Naive thymus-derived CD8-positive, alpha-beta T cell (primary cell): ENCODE measurements at places on chromosomes 1 and 21. TPM values are rescaled to one million over a fixed set of nuclear protein-coding genes. Genes with fewer than 3 reads are reported as not detected.

DNA sequence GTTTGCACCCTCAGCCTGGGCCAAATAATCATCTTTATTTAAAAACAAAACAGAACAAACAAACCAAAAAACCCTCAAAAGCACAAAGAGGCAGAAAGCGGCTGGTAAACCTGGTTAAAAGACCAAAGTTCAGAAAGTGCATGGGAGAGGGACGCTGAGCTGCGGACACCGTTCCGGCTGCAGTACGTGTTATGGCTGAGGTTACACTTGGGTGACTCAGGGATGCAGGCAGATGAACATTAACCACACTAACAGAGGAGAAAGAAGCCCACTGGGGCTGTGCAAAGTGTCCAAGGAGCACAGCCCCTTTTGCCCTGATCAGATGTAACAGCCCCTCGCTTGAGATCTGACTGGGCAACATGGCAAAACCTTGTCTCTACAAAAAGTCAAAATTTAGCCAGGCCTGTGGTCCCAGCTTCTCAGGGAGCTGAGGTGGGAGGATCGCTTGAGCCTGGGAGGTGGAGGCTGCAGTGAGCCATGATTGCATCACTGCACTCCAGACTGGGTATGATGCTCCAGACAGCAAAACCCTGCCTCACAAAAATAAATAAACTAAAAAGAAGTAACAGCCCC, 28.3 kb downstream of the GPR157 start:
- no peak for DNase-seq

DNA sequence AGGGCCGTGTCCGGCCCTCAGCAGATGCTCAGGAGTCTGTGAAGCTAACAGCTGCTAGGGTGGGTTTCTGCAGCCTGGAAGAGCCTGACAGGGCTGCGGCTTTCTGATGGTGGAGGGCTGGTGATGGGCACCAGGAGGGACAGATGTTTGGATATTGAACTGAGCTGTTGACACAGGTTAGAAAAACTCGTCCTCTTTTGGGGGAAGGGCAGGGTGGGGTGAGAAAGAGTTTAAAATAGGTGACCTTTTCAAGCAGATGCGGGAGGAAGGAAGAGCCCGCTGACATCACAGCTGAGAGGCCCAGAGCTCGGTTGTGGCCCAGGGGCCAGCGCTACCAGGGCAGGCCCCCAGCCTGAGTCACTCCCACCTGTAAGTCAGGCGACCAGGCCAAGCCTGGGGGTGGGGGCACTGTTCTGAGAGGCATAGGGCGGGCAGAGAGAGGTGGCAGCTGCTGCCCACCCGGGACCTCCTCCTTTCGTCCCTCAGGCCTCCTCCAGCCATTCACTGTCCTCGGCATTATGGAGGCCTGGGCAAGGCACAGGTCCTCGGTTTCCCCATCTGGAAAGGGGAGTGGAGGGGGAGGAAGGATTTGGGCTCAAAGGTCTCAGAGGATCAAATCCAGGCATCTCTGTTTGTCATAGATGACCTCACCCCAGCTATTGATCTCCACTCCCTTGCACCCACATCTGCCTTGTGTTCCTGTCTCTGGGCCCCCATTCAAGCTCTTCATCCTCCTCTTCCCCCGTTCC, 32.3 kb upstream of the ID3 start:
- DNase-seq: no peak

GRCh38 chr1:155941845-155942531, 550 bp downstream of the RXFP4 start:
- DNase-seq: no peak

- DNase-seq: peak; percentile 44
These were observed 68.3 kb upstream of the SIM2 start for GRCh38 chr21:36630485-36631206.

DNA sequence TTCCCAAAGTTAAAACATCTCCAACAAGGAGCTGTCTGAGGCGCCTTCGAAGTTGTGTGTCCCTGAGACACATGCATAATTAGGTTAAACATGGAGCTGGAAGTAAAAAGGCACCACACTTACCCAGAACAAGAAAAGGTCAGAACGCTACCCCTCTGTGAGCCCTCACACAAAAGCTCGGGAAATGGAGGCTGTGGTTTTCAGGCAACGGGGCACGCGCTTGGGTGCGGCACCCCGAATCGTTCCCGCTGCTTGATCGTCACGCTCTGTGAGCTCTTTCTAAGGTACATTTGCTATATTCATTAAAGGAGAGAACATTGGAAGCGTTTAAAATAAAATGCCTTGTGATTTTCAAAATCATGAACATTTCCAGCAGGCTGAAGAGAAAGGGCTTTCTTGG, 12.5 kb downstream of the CAPN8 start:
- DNase-seq: no peak

DNA sequence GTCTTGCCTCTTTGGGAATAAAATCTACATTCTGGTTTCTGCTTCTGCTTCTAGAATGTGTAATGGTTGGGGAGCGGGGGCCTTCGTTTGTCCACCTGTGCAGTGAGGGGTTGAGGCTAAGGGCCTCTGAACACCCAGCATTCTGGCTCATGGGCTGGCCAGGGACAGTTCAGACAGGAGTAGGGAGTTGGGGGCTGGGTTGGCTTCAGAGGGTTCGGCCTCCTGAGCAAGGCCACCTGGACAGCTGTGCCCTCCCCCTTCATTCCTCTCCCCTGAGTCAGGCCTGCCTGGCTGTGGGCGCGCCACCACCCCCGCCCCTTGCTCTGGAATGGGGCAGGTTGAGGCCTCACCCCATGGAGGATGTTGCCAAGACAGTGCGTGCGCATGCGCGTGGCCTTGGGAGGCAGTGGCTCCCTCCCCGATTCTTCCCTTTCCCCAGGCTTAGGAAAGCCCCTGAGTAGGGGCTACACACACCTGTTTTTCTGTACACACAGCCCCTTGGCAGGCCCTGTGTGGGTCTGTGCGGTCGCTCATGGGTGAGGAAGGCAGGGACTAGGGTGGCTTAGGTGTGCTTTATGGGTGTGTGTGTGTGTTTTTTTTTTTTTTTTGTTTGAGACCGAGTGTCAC, 57.0 kb downstream of the YARS1 start:
- DNase-seq: no peak

DNA sequence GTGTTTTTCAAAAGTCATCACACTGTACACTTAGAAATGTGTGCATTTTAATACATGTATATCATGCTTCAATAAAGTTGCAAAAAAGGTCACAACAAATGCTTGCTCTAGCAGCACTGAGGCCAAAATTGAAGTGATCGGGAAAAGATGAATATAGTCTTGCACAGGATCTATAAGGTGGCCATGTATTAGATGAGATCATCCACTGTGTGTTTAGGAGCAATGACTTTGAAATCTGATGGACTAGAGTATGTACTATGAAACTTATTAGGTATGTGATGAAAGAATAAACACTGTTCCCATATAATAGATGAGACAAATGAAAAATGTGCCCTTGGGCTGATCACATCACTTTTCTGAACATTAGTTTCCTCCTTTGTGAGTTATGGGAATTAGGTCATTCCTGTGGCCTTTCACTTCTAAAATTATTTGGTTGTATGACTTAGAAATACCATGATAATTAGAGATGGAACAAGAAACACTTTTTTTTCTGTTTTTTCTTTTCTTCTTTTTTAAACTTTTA, 984.6 kb downstream of the ADGRL2 start:
- DNase-seq: no peak

- DNase-seq: no peak
These were observed 46.1 kb downstream of the CAMTA1 start for GRCh38 chr1:6831366-6831765.

DNA sequence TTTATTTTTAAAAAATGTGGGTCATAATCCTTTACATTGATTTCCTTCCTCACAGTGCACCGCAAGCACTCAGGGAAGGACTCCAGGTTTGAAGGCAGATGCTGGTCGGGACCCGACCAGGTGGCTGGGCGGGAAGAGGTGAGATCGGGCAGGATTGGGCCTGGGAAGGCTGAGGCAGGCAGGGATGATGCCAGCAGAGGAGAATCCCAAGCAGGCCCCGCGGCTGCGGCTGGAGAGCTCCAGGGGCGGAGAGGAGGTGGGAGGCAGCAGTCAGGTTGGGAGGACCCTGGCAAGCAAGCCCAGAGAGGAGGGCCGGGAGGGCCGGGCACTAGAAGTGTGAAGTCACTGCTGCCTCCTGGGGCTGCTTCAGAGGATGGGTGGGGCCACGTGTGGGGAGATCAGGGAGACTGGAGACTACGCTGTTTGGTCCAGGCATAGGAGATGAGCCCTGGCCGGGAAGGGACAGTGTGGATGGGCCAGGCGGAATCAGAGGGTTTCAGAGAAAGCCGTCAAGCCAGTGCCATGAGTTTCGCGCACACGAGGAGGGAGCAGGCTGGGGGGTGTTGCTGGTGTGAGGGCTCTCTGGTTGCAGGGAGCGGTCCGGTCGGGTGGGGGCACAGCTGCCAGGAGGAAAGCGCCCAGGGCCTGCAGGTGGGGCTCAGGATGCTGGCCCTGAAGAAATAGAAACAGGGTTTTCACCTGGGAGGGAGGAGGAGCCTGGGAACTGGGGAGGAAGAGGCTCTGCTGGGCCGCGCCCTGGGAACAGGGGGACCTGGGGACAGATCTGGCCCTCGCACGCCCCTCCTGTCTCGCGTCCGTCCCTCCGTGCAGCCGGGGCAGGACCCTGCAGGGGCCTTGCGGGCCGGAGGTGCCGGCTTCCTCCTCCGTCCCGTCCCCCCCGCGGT, 888 bp upstream of the COL18A1 start:
- no peak for DNase-seq

GRCh38 chr1:190022709-190023108, 455.0 kb downstream of the BRINP3 start:
- no peak for DNase-seq

DNA sequence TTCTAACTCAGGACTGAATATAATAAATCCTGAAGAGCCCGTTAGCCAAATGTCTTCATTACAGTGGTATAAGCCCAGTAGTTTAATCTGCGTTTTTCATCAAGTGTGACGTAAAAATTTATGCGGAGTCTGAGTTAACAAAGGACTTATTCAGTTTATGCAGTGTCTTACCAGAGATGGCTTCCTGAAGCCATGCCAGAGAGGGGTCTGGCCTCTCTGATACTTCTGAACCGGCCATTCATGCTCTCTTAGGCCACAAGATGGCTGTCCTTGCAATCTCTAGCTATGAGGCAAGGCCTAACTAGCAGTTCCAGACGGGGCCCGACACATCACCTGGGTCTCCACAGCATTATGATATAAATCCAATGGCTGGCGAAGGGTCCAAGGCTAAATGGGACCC, 101.4 kb downstream of the TEX35 start:
- no peak for DNase-seq

Gene CDA
- not detected for polyA plus RNA-seq

Gene CSF3R
- 0.20 TPM for polyA plus RNA-seq

Gene VWA5B1
- not detected for polyA plus RNA-seq

Gene SPATA6
- 2.0 TPM for polyA plus RNA-seq

Gene VHLL
- not detected for polyA plus RNA-seq

Gene CA14
- polyA plus RNA-seq: 0.20 TPM

Gene MATN1
- polyA plus RNA-seq: not detected
